ENCODE measurements at places on chromosomes 6 and 20.

DNA sequence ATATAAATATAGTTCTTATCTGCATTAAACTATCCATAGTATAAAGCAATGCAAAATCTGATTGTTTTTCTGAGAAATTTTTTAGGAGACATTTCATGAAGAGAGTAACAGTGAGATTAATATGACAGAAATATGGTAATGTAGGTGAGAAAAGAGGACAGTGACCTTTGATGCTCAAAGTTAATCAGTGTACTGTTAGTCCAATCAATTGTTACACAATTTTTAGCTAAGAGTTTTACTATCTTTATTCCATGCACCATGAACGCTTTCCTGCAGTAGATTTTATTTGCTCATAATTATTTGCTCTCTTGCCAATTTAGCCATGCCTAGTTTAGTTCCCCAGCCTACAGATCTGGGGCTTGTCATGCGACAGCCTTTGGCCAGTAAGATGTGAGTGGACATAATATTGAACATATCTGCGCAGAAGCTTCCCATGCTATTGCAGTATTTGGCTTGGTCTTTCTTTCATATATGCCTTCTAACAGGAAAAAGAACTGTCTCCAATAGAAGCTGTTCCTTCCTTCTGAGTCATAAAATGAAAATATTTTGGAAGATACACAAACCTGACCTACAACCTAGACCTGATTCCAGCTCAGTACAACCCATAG, 38.7 kb downstream of the FKBP1C start:
- no peak for DNase-seq

GRCh38 chr20:44092551-44093248, 94.3 kb downstream of the JPH2 start:
- DNase-seq, result no peak

DNA sequence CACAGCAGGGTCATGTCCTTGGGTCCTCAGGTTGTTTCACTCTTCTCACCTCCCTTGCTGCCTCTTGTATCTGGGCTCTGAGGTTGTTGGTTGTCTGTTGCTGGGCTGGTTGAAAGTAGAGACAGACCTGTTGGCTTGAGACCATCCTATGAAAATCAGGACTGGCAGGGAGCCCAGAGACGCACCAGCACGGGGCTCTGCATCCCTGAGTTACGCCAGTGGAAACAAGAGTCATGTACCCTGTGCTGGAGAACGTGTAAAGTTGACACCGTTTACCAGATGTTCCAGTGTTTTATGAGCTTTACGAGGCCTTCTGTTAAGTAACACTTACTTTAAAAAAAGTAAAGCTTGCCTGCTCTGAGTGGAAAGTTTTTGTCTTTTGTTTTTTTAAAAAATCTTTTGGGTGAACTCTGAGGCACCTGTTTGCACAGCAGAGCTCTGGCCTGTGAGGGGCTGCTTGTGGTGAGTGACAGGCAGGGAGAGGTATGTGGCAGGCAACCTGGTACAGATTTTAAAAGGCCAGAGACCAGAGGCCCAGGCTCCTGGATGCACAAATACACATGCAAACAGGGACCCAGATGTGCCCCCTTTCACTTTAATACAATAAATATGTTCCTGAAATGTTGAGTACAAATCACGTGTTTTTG, 260.0 kb upstream of the SUPT3H start:
- no peak for DNase-seq

GRCh38 chr6:107712237-107712664, 111.9 kb downstream of the SCML4 start:
- DNase-seq, result no peak

GRCh38 chr6:45654673-45655072, 276.9 kb upstream of the SUPT3H start:
- DNase-seq, result no peak

- no peak for DNase-seq
Observed at GRCh38 chr20:57265336-57265996, 975 bp downstream of the BMP7 start.
